ENCODE measurements at places on chromosomes 1 and 21.
A peak's percentile ranks its signal among the peaks of the same experiment; 100 is the strongest.

DNA sequence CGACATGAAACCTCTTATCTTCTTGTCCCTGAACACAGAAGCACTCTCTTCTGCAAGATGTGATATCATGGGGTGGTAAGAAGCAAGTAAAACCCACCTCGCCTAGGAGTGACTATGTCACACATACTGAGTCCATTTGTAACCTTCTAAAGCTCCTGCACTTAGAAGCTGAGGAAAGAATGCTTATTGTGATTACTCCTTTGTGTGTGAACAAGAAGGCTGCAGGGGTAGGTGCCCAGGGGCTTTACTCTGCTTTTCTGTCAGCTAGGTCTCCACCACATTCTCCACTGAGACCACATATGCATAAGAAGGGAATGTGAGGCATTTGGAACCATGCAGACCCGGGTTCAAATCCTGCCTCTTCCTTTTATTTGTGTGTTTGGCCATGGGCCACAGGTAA lies 144.3 kb downstream of the DMRTA2 start:
- DNase-seq = no peak

GRCh38 chr1:63743781-63744180 lies 30.0 kb upstream of the ROR1 start:
- DNase-seq = no peak

- DNase-seq = no peak
Measured at GRCh38 chr1:241253471-241253870, 103.5 kb downstream of the RGS7 start.

GRCh38 chr1:62068978-62069377 lies 125.7 kb upstream of the L1TD1 start:
- no peak for DNase-seq

GRCh38 chr1:26225033-26225831 lies 8.8 kb upstream of the CEP85 start:
- DNase-seq = peak; percentile 65

GRCh38 chr1:16235944-16236510 lies 956 bp downstream of the CPLANE2 start:
- peak; percentile 49 for DNase-seq

- no peak for DNase-seq
Measured at GRCh38 chr21:23016617-23017016, 2018.4 kb downstream of the NCAM2 start.
